ENCODE measurements at places on chromosomes 3 and 15.

DNA sequence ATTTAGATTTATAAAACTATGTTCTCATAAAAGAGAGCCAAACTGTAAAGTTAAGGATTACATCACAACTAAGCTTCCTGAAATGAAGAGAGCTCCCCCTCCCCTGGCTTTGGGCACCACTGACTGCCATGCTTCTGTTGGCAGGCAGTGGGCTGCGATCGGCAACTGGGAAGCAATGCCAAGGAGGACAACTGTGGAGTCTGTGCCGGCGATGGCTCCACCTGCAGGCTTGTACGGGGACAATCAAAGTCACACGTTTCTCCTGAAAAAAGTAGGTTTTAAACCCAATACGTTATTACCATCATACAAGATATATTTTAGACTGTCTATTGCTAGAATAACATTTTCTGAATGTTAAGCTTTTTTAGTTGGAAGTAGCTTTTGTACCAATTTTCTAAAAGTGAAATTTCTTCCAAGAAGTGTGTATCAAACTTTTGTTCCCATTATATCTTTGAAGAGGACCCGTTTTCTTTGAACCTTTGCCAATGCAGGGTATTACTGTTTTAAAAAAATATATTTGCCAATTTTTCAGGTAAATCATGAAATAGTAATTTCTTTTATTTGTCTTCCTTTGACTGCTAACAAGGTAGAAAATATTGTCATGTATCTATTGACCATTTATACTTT is 184.1 kb downstream of the ADAMTSL3 start:
- peak; percentile 59 for DNase-seq

DNA sequence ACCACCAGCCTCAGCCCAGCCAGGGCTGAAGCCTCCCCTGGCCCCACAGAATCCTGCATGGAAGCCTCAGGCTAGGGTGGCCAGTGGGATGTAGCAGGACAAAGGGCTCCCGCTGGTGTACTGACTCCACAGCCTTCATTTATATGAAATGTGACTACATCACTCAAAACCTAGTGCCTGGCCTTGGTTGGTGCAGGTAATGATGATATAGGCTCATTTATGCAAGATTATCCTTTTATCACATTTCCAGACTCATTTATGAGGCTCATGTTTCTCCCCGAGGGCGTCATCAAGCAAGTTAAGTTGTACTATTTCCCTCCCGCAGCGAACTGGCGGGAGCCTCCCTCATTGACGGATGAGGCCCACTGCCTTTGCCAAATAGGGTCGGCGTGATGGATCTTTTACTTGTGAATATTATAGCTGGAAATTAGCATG is 179.1 kb upstream of the SMAD3 start:
- no peak for DNase-seq

GRCh38 chr3:193693774-193694173 is 100.8 kb downstream of the OPA1 start:
- DNase-seq: no peak

DNA sequence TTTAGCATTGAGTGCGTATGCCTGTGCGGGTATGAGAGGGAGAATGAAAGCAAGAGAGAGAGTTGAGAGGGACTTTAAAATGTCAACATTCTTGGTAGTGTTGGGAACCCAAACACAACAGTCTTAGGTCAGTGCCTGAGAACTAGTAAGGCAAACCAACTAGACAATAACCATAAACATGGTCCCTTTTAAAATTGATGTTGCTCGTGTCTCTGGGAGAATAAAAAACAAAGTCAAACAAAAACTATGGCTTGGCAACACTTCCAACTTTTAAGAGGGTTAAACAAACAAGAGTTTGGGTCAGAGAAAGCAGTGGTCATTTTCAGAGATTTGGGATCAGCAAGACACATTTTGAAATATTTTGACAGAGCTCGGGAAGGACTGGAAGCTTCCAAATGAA is 146.7 kb upstream of the THBS1 start:
- DNase-seq: no peak

GRCh38 chr15:33547876-33548275 is 237.1 kb downstream of the RYR3 start:
- DNase-seq: no peak

- DNase-seq: no peak
These were observed 86.6 kb downstream of the FNDC3B start for GRCh38 chr3:172125963-172126457.

DNA sequence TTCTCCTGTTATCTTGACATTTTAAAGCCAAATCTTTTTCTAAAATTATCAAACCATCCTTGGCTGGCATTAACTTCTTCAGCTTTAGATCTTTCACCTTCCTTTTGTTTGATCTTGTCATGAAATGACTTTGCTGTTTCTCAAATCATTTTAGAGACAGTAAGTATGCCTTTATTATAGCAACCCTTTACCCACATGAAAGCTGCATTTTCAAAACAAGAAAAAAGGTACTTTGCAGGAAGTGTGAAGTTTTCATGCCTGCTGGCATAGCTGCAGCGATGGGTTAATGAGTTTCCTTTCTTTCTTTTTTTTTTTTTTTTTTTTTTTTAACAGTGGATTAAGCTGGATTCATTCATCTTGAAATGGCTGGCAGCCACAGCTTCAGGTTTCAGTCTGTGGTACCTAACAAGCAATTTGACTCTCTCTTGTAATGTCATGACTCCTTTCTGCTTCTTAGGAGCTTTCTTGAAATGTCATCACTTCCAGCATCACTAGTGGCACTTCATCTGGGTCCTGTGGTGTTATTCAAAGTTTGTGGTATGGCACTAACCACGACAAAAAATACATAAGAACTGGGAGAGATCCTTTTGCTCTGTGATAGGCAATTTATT is 18.8 kb downstream of the SLC25A26 start:
- DNase-seq: no peak

DNA sequence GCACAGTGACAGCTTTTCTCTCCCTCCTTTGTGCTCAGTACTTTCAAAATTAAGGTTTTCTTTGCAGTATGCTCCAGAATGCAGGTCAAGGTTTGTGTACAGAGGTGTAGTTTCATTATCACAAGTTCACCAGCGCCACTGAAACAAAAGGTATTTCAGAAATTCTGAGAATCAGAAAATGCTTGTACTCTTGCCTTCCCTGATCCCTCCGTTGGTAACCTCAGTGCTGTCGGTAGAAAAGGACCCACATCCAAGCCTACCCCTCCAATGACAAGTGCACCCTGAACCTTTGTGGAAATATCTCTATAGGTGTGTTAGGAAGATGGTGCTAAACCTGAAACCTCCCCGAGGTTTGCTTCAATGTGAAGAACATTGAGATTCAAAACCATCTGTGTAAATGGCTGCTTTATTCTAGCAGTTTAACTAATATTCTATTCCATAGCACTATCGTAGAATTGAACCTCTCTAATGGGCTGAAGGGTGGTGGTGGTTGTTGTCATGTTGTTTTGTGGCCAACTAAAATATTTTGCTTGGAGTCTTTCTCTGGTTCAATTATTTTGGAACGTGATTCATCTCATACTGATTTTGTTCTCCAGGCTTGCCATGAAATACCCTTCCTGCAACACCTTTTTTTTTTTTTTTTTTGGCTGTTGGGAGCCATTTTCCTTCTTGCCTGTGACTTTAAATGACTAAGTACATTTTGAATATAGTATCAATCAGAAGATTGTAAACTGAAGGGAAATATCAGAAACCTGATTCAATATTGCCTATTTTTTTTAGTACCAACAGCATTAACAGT is 20.7 kb downstream of the ZBTB38 start:
- DNase-seq: no peak

GRCh38 chr15:70415398-70415797 is 317.7 kb upstream of the TLE3 start:
- no peak for DNase-seq

GRCh38 chr3:123287051-123287961 is 85.6 kb downstream of the SEC22A start:
- DNase-seq: peak; percentile 14

DNA sequence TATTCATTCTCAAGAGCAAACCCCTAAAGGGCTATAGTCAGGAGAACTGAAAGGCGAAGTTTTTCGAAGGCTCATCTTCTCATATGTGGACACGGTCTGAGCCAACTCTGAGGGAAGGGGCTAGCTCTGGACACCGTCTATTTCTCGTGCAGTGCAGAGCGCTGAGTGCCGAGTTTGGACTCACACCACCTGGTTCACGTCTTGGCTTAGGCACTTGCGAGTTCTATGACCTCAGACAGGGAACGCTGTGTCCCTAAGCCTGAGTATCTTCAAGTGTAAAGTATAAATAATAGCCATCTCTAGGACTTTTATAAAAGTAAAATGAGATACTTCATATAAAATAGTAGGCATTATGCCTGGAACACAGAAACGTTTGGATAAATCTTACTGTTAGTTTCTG is 223.7 kb downstream of the FMN1 start:
- no peak for DNase-seq

- DNase-seq: no peak
These were observed 102.6 kb downstream of the ALDH1A2 start for GRCh38 chr15:57962887-57963286.

DNA sequence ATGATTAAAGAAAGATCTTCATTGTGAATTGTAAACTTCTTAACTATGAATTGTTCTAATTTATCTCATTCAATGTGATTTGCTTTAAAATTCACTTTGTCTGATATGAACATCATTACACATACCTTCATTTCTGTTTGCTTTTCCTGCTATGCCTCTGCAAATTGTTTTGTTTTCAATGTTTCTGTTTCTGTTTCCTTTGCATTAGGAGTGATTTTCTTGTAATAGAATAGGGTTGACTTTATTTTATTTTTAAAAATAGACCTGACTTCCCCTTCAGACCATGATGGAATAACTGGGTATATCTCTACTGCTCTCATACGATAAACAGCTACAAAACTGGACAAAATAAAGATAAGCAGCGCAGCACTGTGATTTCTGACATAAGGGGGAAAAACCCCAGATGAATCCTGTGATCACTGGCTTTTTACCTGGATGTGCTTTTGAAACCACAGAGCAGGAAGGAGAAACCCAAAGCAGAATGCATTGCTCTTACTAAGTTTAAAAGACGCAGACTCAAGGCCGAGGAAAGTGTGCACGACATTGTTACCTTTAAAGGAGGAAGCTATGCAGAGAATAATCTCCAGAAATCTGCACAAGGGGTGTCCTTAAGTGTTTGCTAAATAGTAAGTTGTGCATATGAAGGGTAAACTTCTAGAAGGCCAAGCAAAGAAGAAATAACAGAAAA is 420.2 kb downstream of the TBC1D5 start:
- DNase-seq: no peak

DNA sequence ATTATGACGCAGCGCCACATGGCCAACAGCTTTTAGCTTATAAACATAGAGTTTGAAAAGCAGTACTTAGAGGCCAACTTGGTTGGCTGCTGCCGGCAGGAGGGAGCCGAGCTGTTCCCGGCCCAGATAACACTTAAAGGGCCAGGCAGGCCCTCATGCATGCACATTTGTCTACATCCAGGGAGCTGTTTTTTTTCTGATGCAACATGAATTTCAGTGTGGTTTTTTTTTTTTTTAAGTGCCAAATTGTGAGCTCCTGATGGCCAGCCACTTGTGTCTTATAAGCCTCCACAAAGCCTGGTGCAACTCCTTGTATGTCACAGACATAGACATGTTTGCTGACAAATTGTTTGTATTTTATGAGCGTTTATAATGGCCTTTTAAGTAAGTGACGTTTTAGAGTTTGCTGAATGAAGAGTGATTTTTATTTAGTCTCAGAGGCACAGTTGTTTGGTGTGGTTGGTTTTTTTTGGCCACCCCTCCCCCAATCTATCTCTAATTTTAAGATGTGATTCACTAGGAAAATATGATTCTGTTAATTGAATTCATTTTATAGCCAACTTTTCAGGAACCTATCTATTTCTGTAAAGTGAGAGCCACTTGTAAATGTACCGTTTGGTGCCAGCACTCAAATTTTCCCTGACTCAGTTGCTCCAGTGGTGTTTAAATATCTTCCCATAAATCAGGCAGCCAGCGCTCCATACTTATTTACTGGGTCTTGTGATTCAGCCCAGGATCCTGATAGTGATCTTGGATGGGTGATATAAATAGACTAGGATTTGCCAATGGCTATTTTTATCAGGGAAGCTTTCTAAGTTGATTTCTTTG is 134.3 kb downstream of the VGLL4 start:
- DNase-seq: no peak

DNA sequence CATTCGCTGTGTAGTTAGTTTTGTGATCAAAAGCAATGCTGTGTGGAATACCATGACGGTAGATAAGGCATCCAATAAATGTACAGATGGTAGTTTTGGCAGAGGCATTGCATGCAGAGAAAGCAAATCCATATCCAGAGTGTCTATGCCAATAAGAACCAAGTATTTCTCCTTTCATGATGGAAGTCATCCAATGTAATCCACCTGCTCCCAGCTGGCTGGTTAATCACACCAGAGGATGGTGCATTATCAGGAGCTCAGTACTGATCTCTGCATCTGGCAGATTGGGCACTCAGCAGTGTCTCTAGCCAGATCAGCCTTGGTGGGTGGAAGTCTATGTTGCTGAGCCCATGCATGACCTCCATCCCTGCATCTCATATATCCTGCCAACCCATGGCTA is 677.7 kb upstream of the NECTIN3 start:
- no peak for DNase-seq

GRCh38 chr15:66917904-66918448 is 147.4 kb upstream of the SMAD3 start:
- DNase-seq: no peak

DNA sequence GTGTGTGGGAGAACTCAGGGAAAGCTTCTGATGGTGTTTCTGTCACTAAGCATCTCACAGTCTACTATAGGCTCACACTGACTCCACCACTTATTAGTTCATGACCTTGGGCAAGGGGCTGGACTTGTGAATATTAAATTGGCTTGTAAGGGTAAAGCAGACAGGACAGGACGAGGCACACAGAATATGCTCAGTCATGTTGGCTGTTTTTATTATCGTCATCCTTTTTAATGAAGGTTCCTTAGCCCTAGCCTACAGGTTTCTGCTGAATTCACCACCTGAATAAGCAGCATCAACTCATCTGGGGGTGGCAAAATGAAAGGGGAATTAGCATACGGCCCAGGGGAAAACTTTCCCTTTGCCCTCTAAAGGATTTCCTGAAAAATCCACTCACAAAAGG is 39.6 kb upstream of the LIPC start:
- no peak for DNase-seq

DNA sequence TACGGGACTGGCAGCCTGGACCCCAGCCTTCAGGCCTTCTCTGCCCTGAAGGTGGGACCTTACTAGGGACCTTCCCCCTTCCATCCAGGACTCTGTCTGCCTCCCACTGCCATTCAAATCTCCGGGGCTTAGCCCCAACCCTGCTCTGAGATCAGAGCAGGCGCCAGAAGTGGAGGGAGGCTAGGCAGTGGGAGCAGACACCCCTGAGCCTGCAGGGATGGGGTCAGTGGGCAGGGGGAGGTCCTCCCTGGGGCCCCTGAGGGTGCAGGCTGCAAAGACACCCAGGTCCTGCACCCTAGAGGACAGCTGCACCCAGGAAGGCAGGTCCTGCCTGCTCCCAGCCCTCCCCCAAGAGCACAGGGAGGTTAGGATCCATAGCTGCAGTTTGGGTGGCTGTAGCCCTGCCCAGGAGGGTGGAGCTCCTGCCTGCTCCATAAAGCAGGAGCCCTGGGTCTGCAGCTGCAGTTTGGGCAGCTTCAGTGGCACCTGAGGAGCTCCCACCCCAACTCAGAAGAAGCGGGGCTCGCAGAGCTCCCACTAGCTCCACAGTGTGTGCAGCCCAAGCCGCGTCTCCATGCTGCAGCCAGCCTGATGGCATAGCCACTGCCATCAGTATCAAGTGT is 8.1 kb upstream of the POC1A start:
- DNase-seq: no peak
